Glutamatergic neuron (in vitro differentiated cells): ENCODE measurements at places on chromosomes 3 and 15. TPM values are rescaled to one million over a fixed set of nuclear protein-coding genes. Genes with fewer than 3 reads are reported as not detected.

The MYRIP gene
- 1.8 TPM for total RNA-seq

The ARNT2 gene
- 35.7 TPM for total RNA-seq

The LMAN1L gene
- total RNA-seq, result not detected

The LIPC gene
- not detected for total RNA-seq

DNA sequence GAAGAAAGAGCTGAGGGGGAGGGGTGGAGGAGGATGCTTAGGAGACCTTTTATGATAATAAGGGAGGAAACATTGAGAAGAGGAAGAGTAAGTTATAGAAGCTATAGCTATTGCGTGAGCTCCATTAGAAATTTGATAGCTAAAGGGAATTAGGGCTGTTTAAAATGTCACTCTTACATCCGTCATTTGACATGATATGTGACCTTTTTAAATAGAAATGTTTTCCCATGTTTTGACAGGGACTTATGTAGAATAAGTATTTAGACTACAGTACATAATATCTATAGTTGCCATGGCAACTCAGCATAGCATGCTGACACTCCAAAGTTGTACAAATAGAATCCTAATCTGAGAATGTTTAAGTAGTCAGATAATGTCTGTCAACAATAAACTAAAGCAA is 19.2 kb downstream of the RAD51 start:
- H3K4me3 ChIP-seq, result no peak overlapping the region
- H3K36me3 ChIP-seq, result no peaks in the 10 kb centered on the region
- H3K27me3 ChIP-seq, result no peaks in the 10 kb centered on the region
- H3K4me1 ChIP-seq, result no peaks in the 10 kb centered on the region
- no peak for DNase-seq

GRCh38 chr15:85745525-85746150 is 49.1 kb downstream of the KLHL25 start:
- H3K4me3 ChIP-seq, result peak overlapping the region; percentile 36
- H3K27ac ChIP-seq, result peak overlapping the region; percentile 95
- peak; percentile 26 for DNase-seq
- H3K36me3 ChIP-seq, result peaks cover 4% of the 10 kb centered on the region
- H3K27me3 ChIP-seq, result peaks cover 24% of the 10 kb centered on the region

GRCh38 chr3:143895805-143896204 is 47.5 kb upstream of the SLC9A9 start:
- no peak overlapping the region for H3K27ac ChIP-seq
- H3K36me3 ChIP-seq, result no peaks in the 10 kb centered on the region
- no peak overlapping the region for H3K4me3 ChIP-seq
- peaks cover 11% of the 10 kb centered on the region for H3K4me1 ChIP-seq
- no peak for DNase-seq
- no peaks in the 10 kb centered on the region for H3K27me3 ChIP-seq

- no peaks in the 10 kb centered on the region for H3K4me1 ChIP-seq
- no peak overlapping the region for H3K4me3 ChIP-seq
- DNase-seq, result no peak
Measured at GRCh38 chr3:69647511-69648110, 91.7 kb upstream of the MITF start.

DNA sequence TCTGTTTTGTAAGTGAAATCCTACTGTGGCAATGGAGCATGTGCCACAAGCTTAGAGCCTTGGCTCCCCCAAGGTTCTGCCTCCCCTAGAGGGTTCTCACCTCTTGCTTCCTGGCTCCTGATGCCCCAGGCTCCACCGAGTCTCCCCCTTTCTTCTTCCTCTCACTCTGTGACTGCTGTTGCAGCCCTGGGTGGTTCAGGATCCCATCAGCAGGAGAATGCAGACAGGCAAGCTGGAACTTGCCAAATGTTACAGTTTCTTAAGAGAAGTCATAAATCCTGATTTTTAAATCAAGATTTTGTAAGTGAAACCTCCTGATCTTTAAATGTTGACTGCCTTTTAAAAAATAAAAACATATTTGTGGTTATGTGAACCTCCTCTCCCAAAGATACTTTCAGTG is 133.9 kb downstream of the CCNL1 start:
- no peak overlapping the region for H3K27ac ChIP-seq
- no peak for DNase-seq
- no peaks in the 10 kb centered on the region for H3K27me3 ChIP-seq
- no peaks in the 10 kb centered on the region for H3K36me3 ChIP-seq
- no peak overlapping the region for H3K4me3 ChIP-seq

DNA sequence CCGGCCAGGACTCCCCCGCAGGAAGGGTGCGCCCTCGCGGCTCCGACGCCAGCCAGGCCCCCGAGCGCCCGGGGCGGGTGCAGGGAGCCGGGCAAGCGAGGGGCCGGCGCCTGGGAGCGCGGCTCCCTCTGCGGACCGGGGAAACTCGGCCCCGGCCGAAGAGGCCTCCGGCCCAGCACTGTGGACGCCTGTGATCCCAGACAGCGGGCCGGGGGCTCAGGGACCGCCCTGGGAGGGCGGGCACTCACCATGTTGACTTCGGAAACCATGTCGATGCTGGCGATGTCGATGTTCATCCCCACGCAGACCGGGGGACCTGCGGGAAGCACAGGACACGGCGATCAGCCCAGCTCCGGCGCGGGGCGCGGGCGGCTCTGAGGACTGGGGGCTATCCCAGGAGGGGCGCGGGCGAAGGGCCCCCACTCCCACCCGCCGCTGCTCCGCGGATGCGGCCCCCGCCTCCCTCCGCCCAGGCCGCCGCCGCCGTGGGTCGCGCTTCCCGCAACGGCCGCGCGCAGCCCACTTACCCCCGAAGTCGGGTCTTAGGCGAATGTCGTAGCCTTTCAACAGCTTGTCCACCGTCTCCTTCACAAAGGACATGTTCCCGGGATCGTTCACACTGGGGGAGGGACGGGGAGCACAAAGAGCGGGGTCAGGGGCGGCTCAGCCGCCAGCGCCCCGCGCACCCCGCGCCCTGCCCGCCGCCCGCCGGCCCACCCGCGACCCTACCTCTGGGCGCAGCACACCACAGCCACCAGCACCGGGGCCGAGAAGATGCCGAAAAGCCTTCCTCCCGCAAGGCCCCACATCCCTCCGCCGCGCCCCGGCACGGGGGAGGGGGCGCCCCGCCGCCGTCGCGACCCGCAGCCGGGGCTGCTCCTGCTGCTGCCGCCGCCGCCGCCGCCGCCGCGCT is at the start of gene GABRB3:
Gene GABRB3 (minus strand): TSS at position 913 of the 913 bp plus-strand sequence.
- peak within 1 kb of the TSS; percentile 98 for H3K27ac ChIP-seq
- peak within 1 kb of the TSS; percentile 95 for H3K4me3 ChIP-seq
- H3K27me3 ChIP-seq, result peaks cover 14% of the 10 kb centered on the region
- H3K4me1 ChIP-seq, result peaks cover 49% of the 10 kb centered on the region
- no peaks in the 10 kb centered on the region for H3K36me3 ChIP-seq

- no peak overlapping the region for H3K4me3 ChIP-seq
- no peak overlapping the region for H3K27ac ChIP-seq
- H3K27me3 ChIP-seq, result no peaks in the 10 kb centered on the region
- no peak for DNase-seq
Measured at GRCh38 chr3:25235031-25235430, 193.0 kb upstream of the RARB start.

- no peak overlapping the region for H3K27ac ChIP-seq
- H3K4me3 ChIP-seq, result no peak overlapping the region
- DNase-seq, result no peak
- no peaks in the 10 kb centered on the region for H3K36me3 ChIP-seq
Measured at GRCh38 chr3:141243271-141243707, 11.7 kb downstream of the PXYLP1 start.

DNA sequence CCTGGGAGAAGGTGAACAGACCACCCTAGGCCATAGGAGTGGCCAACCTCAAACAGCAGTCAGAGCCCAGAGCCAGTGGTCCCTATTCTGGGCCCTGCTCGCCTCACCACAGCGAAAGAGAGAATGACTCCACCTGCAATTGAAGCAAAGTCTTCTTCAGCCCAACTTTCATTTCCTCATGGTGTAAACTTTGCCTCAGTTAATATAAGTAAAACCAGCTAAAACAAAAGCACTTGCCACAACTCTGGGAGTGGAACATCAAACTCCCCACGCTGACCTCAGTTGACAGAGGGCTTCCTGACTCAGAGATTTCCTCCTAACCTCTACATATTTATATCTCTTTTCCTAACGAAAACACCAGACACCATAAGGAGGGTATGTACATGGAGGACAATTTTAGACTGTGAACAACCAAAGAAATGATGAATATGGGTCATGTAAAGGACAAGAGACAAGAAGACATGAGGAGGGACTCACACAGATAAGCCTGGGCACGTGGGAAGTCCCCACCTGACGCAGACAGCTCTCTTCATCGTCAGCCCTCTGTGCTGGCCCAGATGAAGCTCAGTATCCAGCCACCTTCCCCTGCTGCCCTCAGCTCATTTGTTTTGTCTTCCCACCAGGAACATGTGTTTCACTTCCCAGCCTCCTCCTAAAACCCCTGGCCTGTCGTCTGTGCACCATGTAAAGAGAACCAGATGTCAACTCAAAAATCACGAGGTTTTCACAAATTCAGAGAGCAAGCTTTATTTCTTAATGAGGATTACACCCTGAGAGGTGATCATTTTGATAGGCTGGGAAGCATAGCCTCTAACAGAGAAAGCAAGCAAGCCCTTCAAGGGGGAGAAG is 140.9 kb downstream of the KCNMB2 start:
- H3K4me3 ChIP-seq, result no peak overlapping the region
- no peaks in the 10 kb centered on the region for H3K36me3 ChIP-seq
- H3K27ac ChIP-seq, result no peak overlapping the region
- H3K27me3 ChIP-seq, result no peaks in the 10 kb centered on the region

DNA sequence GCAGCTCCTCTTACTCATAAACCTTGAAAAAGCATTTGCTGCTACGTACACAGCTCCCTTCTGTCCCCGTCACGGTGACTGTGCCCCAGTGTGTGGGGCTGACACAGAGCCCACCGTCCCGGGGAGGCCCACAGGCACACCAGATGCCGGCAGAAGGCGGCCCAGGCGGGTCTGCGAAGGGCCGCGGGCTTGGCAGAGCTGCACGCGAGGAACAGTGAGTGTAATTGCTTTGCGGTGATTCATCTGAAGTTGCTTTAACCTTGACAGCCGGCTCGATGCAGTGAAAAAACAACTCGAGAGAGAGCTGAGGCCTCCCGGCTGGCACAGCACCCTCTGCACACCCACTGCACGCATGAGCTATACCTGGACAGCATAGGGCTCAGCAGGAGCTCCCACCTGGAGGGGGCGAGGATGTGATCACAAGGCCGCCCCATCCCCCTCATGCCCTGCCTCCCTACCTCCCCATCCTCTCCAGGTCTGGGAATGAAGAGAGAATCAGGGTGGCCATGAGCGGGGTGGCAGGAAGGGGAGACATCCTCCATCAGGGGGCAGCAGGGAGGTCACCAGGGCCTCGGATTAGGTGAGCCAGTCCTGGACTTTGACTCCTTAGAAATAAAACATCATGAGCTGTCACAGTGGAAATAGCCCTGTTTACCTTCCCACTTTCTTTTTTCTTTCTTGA is 172.7 kb downstream of the MEGF11 start:
- DNase-seq, result peak; percentile 40
- H3K4me3 ChIP-seq, result no peak overlapping the region
- peaks cover 11% of the 10 kb centered on the region for H3K36me3 ChIP-seq
- peaks cover 3% of the 10 kb centered on the region for H3K4me1 ChIP-seq
- H3K27me3 ChIP-seq, result peaks cover 4% of the 10 kb centered on the region

DNA sequence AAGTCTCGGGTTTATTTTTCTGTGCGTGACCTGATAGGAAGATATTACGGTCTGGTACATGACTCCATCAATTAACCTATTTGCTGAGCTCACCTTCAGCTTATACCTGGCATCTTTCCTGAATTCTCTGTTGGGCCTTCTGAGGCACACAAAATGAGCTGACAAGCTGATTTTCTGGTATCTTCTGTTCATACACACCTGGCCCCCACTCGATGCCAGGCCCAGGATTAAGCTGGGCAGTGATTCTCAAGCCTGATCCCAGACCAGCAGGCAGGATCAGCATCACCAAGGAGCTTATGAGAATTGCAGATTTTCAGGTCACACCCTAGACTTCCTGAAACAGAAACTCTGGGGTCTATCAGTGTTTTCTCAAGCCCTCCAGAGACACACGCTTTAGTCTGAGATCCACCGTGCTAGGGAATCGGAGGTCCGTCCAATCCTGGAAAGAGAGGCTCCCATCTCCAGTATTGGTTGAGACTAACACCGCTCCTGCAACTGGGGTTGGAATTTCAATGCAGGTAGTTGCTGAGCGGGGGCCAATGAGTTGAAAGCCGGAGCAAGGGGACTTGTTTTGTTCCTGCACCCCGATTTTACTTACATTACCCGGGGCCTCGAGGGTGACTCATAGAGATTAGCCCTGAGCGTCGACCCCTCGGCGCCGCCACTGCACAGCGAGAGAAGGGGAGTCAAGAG is 636 bp upstream of the EIF1B start:
- no peaks in the 10 kb centered on the region for H3K36me3 ChIP-seq
- peaks cover 3% of the 10 kb centered on the region for H3K27me3 ChIP-seq
- H3K27ac ChIP-seq, result peak overlapping the region; percentile 77
- peak overlapping the region; percentile 100 for H3K4me3 ChIP-seq

DNA sequence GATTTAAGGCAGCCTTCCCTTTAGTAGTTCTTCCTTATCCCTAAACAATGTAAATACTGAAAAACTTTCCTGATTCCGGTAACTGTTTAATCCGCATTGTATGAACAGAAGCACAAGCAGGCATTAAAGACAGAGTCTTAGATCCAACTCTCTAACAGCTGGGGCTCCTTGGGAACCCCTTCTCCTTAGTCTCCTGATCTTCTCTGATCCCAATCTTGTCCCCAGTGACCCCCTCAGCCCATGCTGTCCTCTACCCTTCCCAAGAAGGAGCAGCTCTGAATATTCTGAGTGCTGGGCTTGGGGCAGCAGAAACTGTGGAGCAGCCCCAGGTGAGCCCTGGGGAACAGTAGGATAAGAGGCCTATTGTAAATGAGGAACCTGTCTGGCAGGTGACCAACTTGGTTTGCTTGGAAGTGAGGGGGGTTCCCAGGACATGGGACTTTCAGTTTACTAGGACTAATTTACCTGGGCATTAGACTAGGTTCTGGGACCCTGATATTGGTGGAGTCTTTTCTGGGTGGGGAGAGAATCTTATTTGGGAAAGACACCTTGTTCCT is 13.0 kb upstream of the SLC30A4 start:
- H3K27me3 ChIP-seq, result peaks cover 2% of the 10 kb centered on the region
- no peak overlapping the region for H3K27ac ChIP-seq
- H3K4me1 ChIP-seq, result no peaks in the 10 kb centered on the region
- no peak overlapping the region for H3K4me3 ChIP-seq
- no peaks in the 10 kb centered on the region for H3K36me3 ChIP-seq
- no peak for DNase-seq

DNA sequence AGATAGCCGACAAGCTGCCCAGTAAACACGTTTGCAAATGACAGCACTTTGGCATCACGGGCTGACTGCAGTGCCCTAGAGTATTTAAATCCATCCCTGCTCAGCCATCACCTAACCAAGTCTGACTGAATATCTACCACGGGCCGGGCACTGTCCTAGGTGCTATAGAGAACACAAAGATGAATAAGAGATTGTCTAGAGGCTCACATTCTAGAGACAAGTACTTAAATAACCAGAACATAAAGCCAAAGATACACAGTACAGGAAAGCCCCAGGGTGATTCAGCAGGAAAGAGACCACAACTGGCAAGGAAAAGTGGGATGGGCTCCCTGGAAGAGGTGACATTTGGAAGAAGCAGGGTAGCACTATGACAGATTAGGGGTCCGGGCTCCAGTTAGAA is 103.5 kb downstream of the MYLK start:
- H3K4me1 ChIP-seq, result peaks cover 5% of the 10 kb centered on the region
- no peak overlapping the region for H3K4me3 ChIP-seq
- DNase-seq, result no peak
- H3K27me3 ChIP-seq, result peaks cover 5% of the 10 kb centered on the region
- no peaks in the 10 kb centered on the region for H3K36me3 ChIP-seq
- H3K27ac ChIP-seq, result no peak overlapping the region

GRCh38 chr15:96285305-96285704 is 45.2 kb upstream of the NR2F2 start:
- H3K27ac ChIP-seq, result no peak overlapping the region
- H3K4me1 ChIP-seq, result no peaks in the 10 kb centered on the region
- no peak for DNase-seq
- peaks cover 9% of the 10 kb centered on the region for H3K36me3 ChIP-seq

- no peak for DNase-seq
- peaks cover 16% of the 10 kb centered on the region for H3K4me1 ChIP-seq
- no peak overlapping the region for H3K27ac ChIP-seq
- H3K4me3 ChIP-seq, result no peak overlapping the region
Measured at GRCh38 chr3:127835993-127836882, 13.9 kb upstream of the MGLL start.
